MG63 (cell line): ENCODE measurements at places on chromosomes 7 and 10. TPM values are rescaled to one million over a fixed set of nuclear protein-coding genes. Genes with fewer than 3 reads are reported as not detected.

- DNase-seq: no peak
Observed at GRCh38 chr7:70788276-70788675, 343.7 kb upstream of the GALNT17 start.

GRCh38 chr10:93378997-93379730 is 103.0 kb downstream of the MYOF start:
- DNase-seq: no peak

DNA sequence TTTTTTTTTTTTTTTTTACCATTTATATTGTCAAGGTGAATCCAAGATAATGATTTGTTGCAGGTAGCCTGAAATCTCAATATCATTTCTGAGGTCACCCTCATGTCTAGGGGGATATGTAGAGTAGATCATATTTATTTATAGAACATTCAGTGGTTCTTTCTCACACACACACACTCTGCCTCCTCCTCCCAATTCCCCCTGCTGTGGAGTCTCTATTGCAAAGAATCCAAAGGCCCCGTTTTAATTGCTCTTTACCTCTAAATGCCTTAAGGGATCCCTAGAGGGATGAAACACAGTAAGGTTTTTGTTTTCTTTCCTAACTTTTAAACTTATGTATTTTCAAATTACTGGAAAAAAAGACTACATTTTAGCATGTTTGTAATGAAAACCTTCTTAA is 170.0 kb downstream of the PRKG1 start:
- no peak for DNase-seq

- peak; percentile 95 for DNase-seq
Observed at GRCh38 chr10:122140941-122141623, 130.0 kb upstream of the BTBD16 start.

- no peak for DNase-seq
Observed at GRCh38 chr7:17385612-17386011, 87.2 kb downstream of the AHR start.

GRCh38 chr10:25815999-25816768 is 117.8 kb upstream of the MYO3A start:
- DNase-seq: no peak

DNA sequence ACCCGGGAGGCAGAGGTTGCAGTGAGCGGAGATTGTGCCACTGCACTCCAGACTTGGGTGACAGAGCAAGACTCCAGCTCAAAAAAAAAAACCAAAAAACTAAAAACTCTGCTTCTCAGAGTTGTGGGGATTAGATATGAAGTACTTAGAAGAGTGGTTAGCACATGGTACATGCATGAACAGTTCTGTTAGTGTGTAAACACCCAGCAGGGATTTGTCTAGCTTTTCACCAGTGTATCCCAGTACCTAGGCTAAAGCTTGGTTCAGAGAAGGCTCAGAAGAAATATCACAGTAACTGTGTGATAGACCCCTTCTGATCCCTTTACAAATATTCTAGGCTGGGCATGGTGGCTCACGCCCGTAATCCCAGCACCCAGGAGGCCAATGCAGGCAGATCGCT is 9.5 kb downstream of the PPIA start:
- DNase-seq: no peak

GRCh38 chr10:22984066-22984465 is 56.2 kb downstream of the ARMC3 start:
- DNase-seq: no peak

- DNase-seq: no peak
Observed at GRCh38 chr7:18045171-18045570, 17.5 kb upstream of the PRPS1L1 start.

Gene SPAG6
- total RNA-seq: not detected in 2 replicates

Gene OPTN
- 12.6 and 14.0 TPM in 2 replicates for total RNA-seq
